ENCODE measurements at places on chromosomes 3 and 15.

GRCh38 chr3:10106919-10107318 is 1.1 kb downstream of the FANCD2OS start:
- DNase-seq = no peak

DNA sequence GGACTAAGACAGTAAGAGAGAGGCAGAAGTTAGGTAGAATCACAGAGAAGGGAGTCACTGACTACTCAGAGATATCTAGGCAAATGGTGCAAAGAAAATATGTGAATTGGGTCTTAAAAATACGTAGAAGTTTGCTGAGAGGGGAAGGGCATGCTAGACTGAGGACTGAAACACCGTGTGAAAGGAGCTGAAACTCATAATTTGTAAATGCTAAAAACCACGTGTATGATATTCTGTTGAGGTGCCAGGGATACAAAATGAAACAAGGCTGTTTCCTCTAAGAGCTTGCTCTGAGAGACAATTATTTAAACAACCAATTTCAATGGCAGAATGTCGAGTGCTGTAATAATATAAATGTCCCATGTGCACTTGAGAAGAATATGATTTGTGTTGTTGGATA is 47.2 kb downstream of the NCK1 start:
- DNase-seq = no peak

- DNase-seq = no peak
Observed at GRCh38 chr3:38028621-38029361, 651 bp downstream of the PLCD1 start.

DNA sequence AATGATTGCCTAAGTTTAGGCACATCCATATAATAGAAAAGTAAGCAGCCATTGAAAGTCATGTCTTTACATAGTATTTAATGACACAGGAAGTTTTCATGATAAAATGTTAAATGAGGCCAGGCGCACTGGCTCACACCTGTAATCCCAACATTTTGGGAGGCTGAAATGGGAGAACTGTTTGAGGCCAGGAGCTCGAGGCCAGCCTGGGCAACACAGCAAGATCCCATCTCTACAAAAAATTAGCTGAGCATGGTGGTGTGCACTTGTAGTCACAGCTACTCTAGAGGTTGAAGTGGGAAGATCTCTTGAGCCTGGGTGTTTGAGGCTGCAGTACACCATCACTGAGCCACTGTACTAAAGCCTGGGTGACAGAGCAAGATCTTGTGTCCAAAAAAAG is 59.4 kb downstream of the SETMAR start:
- DNase-seq = no peak

GRCh38 chr3:102105193-102105592 is 255.9 kb downstream of the NFKBIZ start:
- DNase-seq = no peak

- peak; percentile 31 for DNase-seq
Observed at GRCh38 chr3:44058022-44058867, 183.4 kb upstream of the TOPAZ1 start.

DNA sequence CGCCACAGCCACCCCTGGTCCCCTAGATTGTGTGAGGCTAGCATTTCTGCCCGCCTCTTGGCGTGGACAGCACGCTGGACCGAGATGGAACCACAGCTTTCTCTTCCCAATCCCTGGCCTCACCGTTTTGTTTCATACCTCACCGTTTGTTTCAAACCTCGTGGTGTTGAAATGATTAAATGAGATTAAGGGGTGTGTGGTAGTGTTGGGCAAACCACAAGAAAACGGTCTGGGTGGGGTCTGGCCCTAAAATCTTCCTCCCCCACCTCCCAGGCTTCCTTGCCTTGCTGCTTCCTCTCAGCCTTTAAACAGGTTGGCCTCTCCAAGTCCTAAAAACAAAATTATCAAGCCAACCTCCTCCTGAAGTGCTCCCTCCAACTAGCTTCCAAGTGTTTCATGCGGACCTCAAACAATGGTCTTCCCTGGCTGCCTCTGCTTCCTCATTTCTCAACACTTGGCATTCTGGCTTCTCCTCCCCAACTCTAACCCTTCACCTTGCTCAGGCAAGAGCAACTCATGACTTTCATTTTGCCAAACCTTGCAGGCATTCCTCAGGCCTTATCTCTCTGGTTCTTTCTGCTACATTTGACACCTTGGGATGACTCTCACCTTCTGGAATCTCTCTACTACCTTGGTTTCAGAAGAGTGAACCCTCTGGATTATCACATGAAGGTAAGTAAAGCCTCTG is 1.4 kb upstream of the ATP13A3 start:
- peak; percentile 16 for DNase-seq
